NCI-H748 treated with DMSO at 0.1 percent for 48 hours (cell line): ENCODE measurements at places on chromosomes 7 and 10.

GRCh38 chr10:27244976-27245375 is 4.4 kb upstream of the ACBD5 start:
- no peak for DNase-seq

- no peak for DNase-seq
Observed at GRCh38 chr7:149604521-149604920, 106.9 kb upstream of the ZNF746 start.

DNA sequence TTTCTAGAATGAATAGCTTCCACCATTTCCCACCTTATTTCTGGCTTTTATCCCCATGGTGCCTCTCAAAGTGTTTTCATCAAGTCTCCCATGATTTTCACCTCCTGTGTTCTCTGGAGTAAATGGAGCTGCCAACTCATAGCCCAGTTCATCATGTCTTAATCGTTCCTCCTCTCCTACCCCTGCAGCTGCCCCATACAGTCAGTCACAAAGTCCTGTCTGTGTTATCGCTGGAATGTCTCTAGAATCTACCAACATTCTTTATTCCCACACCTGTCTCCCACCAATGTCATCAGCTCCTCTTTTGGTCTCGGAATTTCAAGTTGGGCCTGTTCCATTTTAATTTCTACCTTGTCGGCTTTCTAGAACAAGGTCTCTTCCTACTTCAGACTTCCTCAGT is 178.9 kb downstream of the MLLT10 start:
- DNase-seq: no peak

DNA sequence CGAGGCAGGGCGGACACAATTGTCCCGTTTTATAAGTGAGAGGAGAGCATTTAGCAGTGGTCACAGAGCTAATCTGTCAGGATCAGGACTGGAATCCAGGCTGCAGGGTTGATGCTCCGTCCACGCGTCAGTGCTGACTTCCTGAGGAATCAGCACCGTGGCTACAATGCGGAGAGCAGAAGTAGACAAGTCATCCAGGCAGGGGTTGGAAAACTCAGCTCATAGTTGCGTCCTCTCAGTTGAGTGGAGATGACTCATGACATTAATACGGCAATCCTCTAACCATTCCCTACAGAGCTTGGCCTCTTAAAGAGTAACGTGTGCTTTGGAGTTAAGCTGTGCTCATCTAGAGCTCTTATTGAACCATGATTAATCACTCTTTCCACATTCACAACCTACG is 17.1 kb upstream of the HTR5A start:
- no peak for DNase-seq

- DNase-seq: no peak
Observed at GRCh38 chr10:128803790-128804189, 663.3 kb upstream of the MGMT start.

- DNase-seq: no peak
Observed at GRCh38 chr10:97752956-97753355, 16.0 kb downstream of the ZFYVE27 start.

GRCh38 chr10:24229909-24230308 is 21.0 kb downstream of the KIAA1217 start:
- DNase-seq: no peak

DNA sequence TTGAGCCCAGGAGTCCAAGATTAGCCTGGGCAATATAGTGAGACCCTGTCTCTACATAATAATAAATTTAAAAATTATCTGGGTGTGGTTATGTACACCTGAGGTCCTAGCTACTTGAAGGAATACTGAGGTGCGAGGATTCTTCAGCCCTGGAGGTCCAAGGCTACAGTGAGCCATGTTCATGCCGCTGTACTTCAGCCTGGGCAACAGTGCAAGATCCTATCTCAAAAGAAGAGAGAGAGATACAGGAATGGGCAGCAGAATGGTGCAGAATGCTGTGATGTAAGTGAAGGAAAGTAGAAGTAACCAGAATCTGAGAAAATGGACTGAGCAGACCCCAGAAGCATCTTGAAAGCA is 62.7 kb upstream of the EXOC4 start:
- no peak for DNase-seq

DNA sequence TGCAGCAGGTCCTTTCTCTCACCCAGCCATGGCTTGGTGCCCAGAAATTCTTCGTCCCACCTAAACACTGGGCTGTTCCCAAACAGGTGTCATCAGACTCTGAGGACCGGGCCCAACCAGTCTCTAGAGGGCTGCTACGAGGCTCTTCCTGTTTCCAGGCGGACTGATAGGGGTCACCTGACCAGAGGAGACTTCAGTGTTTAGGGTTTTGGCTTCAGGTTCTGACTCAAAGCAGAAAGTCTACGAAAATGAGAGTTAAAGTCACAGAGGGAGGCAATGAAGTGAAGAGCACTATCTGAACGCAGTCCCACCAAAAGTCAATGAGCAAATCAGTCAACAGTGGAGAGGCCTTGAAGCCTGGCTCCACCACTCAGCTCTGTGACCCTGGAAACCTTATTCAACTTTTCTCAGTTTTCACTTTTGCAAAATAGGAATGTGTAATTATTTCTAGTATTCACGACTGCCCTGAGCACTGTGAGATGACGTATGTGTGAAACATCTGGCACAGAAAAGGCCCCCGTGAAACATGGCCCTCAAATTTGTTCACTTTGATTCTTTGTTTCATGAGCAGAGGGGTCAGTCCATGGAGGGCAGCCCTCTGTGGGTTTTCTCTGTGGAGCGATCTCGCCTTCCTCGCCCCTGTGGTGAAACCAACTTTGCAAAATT is 189.9 kb upstream of the PDE1C start:
- DNase-seq: no peak

DNA sequence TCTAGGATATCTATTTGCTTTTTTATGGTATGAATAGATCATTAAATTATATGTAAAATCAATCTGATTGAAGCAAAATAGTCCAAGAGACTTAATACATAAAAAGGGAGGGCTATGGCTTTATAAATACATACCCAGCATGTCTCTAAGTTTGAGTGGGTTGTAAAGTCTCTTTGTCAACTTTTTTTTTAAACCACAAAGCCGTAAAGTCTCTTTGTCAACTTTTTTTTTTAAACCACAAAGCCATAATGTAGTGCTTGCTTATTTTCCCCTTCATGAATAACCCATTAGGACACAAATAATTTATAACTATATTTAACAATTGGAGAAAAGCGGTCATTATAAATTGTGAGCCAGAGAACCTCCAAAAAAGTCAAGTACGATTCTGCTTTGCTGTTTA is 5.7 kb downstream of the HECTD2 start:
- no peak for DNase-seq

DNA sequence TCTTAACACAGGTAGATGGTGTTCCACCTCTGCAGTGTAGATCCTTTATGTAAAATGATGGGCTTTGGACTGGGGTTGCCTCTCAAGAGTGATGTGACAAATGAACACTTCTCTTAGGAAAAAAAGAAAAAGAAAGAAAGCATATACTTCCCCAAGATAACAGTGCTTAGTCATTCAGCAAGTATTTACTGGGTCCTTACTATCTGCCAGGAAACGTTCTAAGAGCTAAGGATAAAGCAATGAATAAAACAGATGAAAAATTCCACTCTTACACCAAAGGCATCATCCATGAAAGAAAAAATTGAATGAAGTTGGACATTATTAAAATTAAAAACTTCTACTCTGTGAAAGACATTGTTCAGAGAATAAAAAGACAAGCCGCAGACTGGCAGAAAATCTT is 177.3 kb downstream of the C7orf25 start:
- DNase-seq: no peak

DNA sequence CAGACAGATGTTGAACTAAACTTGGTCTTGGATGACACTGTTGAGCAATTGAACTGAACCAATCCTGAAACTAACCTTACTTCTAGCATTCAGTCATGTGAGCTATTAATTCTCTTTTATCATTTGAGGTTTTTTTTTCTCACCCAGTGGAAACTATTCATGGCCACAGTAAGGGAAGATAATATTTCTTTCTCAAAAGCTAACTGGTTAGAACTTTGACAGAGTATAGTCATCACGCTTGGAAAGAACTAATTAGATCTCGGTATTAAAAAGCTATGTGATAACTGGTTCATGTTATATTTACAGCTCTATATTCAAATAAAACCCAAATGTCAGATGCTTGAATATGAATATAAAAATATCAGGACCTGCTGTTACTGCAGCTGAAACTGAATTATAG is 89.5 kb downstream of the OTUD1 start:
- DNase-seq: no peak

- no peak for DNase-seq
Observed at GRCh38 chr7:45977256-45977780, 56.2 kb upstream of the IGFBP3 start.

DNA sequence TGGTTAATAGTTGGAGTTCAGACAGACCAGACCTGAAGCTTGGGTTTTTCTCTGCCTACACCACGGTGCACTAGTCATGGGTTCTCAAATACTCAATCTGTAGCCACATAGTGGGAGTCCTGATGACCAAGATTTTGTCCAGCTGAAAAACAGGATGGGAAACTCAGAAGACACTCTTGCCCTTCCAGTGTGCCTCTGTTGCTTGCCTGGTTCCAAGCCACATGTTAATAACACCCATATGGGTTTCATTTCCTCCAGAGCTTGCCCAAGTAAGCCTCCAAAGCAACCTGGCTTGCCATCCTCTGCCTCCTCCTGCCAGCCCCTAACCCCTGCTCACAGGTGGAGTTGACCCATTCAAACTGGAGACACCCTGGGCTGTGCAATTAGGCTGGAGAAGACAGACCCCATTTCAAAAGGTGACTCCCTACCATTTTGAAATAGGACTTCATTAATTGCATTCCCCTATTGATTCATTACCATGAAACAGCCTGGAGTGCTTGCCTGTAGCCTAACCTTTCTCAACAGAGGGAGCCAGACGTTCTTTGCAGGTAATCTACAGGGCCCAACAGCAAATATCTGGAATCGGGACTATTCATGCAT is 108.0 kb upstream of the HABP2 start:
- DNase-seq: no peak

GRCh38 chr7:73827567-73828106 is 3.2 kb upstream of the CLDN4 start:
- DNase-seq: peak; percentile 96

DNA sequence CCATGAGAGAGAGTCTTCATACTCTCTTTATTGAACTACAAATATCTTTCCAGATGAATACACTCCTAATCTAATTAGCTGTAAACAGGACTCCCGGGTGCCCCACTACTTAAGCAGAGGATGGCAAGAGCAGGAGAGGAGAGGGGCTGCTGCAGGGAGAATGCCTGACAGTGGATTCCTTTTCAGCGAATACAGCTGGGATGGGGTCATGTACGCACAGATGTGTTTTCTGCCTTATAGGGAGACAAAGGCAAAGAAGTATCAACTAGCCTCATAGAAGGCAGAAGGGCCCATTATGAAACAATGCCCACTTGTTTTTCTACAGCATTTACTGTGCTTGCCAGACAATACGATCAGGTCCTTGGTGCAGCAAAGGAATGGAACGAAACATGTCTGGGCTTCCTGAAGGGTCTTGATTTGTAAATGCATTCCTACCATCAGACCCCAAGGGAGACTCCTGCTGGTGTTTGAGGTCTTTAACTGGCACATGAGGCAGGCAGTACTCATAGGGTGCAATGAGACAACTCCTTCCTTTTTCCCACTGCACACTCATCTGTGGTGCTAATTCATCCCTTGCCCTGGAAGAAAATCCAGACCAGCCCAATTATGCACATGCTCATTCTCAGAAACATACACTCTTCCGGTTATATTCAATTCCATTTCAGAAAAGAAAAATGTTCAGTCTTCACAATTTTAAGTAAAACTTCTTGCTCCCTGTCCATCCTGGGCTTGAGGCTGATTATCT is 117.1 kb downstream of the AOAH start:
- DNase-seq: no peak

- no peak for DNase-seq
Observed at GRCh38 chr7:45021604-45022296, 21.7 kb downstream of the CCM2 start.

DNA sequence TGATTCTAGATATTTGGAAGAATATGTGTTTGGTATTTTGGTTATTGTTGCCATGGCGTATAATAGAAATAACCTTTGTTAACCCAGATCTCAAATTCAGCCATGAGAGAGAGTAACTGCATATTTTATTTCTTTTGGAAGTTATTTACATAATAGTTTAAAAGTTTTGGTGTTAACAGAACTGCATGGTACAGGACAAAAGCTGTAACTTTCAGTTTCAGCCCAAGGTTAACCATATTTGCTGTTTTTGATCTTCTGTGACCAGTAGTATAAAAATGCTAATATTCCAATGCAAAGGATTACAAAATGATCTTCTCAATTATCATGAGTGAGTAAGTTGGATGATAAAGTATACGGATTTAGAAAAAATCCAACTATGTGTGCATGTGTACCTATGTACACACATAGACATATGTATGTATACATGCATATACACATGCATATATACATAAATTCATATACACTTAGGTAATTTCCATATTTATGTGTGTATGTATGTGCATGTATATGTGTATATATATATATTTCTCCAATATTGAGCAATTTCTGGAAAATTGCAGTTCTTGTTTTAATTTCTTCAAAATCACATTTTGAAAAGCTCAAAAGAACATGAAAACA is 38.0 kb upstream of the PIP4K2A start:
- no peak for DNase-seq

DNA sequence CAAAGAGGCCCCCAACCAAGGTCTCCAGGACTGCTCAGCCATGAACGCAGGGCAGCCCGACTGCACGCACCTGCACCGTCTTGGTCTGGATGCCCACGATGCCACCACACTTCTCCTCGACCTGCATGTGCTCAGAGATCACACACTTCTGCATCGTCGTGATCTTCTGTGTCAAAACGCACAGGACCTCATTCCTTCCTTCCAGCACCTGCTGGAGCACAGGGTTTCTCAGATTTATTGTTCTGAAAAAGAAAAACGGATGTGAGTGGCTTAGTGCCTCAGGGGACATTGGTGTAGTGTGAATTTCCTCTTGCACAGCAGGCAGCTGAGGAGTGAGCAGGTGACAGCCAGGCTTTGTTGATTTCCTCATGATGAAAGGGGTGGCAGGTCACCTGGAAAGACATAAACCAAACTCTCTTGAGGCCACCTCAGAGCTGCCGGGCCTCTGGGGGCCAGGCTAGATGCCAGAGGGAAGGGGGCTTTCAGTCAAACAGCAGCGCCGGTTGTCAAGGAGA is 38.2 kb downstream of the GSDME start:
- DNase-seq: no peak

DNA sequence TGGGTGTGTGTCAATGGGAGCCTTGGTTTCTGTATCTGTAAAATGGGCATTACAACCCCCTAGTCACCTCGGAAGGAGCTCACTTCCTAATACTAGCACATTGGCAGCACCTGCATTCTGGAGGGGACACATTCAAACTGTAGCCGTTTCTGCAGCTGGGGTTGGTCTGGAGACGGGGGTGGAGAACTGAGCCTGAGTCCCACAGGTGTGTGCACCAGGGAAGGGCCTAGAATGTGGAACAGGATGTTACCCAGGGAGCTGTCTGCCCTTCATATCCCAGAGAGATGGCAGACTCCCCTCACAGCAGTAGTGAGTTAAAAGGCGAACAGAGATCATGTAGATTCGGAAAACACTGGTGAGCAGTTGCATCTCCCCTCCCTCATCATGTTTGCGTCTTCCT is 272.8 kb upstream of the ZNF32 start:
- no peak for DNase-seq
